ENCODE measurements at places on chromosomes 5 and 9. TPM values are rescaled to one million over a fixed set of nuclear protein-coding genes. Genes with fewer than 3 reads are reported as not detected.

HSDL2 gene
- 10.2 TPM for polyA plus RNA-seq

GARNL3 gene
- polyA plus RNA-seq = 5.2 TPM

PAPPA gene
- 0.66 TPM for polyA plus RNA-seq

EQTN gene
- 0.21 TPM for polyA plus RNA-seq

SLC1A3 gene
- polyA plus RNA-seq = 30.4 TPM

HAVCR2 gene
- 0.07 TPM for polyA plus RNA-seq

ELOVL7 gene
- 2.3 TPM for polyA plus RNA-seq

CAMK4 gene
- polyA plus RNA-seq = 4.2 TPM

TMEM232 gene
- polyA plus RNA-seq = 1.9 TPM

TAF11L3 gene
- polyA plus RNA-seq = not detected

FANCG gene
- polyA plus RNA-seq = 53.8 TPM

PLPP7 gene
- 2.0 TPM for polyA plus RNA-seq

NKD2 gene
- polyA plus RNA-seq = 11.9 TPM

NR6A1 gene
- 44.2 TPM for polyA plus RNA-seq

FCN1 gene
- not detected for polyA plus RNA-seq

CDC20B gene
- polyA plus RNA-seq = not detected

GRCh38 chr5:67677422-67677970 lies 480.9 kb upstream of the CD180 start:
- DNase-seq = peak; percentile 6

DNA sequence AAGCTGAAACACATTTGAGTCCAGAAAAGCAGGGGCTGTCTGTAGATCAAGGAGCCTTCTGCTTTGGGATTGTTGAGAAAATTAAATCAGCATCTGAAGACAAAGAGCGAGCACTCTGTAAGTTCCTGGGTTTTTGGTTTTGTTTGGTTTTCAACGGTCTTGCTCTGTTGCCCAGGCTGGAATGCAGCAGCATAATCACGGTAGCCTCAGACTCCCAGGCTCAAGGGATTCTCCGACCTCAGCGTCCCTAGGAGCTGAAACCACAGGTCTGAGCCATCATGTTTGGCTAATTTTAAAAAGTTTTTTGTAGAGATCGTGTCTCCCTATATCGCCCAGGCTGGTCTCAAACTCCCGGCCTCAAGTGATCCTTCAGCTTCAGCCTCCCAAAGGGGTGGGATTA lies 266.5 kb upstream of the ADAMTS16 start:
- no peak for DNase-seq

DNA sequence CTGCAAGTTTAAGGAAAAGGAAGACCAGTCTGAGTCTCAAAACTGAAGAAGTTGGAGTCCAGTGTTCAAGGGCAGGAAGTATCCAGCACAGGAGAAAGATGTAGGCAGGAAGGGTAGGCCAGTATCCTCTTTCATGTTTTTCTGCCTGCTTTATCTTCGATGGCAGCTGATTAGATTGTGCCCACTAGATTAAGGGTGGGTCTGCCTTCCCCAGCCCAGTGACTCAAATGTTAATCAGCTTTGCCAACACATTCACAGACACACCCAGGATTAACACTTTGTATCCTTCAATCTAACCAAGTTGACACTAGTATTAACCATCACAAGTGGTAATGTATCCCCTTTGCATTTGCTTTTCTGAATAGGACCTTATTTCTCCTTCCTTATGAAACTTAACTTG lies 535.9 kb upstream of the FTMT start:
- DNase-seq = no peak

DNA sequence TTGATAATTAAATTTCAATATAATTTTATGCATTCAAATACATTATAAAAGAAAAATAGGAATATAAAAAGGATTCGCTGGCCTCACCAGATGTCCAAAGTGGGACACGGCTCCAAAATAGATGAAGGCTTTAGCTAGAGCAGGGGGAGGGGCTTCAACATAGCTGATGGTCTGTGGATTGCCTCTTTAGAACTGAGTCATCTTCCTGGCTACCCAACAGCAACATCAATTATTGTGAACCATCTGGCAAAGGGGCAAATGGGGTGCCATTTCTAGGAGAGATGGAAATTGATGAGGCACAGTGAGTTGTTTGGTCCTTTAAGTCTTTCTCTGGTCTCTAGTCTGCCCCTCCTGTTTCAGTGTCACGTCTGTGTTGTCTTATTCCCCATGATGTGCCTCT lies 44.2 kb upstream of the CD180 start:
- no peak for DNase-seq

- no peak for DNase-seq
These were observed 31.2 kb upstream of the OTP start for GRCh38 chr5:77669677-77670076.

DNA sequence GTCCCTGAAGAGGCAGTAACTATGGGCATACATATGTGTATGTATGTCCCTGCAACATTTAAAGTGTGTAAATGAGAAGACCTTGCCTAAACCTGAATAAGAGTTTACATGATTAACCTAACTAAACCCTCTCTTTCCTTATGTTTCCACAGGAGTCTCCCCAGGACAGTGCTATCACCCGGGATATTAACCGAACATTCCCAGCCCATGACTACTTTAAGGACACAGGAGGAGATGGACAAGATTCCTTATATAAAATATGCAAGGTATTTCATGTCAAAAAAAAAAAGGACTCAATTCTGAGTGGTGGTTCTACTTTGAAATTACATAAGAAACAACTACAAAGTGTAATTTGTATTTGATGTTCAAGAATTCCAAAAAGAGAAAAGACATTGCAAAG lies 31.7 kb downstream of the GPR21 start:
- no peak for DNase-seq

DNA sequence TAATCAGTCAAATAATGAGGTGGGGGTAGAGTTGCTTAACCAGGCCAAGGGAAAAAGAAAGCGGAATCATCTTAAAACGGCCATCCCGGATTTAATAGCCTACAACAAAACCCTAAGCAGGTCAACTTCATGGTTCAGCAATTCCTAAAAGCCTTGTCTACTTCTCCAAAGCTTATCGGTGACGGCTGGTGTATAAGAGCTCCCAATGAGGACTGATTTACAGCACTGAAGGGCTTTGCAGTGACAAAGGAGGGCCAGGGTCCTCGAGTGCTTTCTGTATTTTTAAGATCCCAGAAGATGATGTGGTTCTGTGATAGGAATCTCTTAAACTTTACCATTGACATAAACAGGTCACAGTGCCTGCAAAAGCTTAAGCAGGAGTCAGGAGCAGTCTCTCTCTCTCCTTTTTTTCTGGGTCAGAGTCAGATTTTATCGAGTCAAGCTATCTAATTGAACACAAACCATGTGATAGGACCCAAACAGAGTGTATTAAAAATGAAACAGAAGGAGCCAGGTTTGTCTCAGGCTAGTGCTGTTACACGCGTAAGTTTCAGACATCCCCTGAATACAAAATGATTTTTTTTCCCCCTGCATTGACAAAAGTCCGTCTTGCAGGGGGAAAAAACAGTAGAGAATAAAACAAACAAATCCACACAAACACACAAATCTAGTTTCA lies 663.6 kb upstream of the ZNF608 start:
- DNase-seq = no peak

- DNase-seq = no peak
These were observed 180.2 kb downstream of the YTHDC2 start for GRCh38 chr5:113693701-113694100.

- DNase-seq = no peak
These were observed 24.0 kb upstream of the OCLN start for GRCh38 chr5:69468631-69469030.

- no peak for DNase-seq
These were observed 355.1 kb upstream of the TUSC1 start for GRCh38 chr9:26033336-26033735.

DNA sequence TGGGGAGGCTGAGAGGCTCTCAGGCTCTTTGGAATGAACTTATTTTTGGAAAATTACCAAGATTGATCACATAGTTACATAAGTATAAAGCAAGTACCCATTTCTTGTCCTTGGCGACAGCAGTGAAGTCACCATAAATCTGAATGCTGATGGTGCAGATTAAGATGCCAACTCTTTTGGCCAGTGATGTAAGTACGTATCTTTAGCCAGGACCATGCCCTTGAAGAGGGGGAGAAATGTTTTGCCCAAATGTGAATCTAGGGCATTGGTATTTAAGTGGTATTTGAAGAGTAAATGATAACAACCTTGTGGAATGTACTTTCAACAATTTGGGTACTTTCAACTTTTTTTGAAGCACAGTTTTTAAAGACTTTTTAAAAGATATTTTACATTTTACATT lies 68.2 kb upstream of the RAD23B start:
- DNase-seq = no peak

DNA sequence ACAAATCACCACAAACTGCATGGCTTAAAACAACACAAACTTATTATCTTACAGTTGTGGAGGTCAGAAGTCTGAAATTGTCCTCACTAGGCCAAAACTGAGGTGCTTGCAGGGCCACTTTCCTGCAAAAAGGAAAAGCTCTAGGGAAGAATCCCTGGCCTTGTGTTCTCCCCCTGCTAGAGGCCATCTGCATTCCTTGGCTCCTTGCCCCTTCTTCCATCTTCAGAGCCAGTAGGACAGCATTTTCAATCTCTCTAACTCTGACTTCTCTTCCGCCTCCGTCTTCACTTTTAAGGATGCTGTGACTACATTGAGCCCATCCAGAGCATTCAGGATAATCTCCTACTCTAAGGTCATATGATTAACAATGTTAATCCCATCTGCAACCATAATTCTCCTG lies 236.6 kb downstream of the CDK5RAP2 start:
- DNase-seq = no peak

GRCh38 chr9:36796671-36797419 lies 224.2 kb downstream of the MELK start:
- DNase-seq = no peak

- DNase-seq = no peak
These were observed 506.5 kb downstream of the ISL1 start for GRCh38 chr5:51889703-51890102.

- DNase-seq = peak; percentile 39
These were observed 260.9 kb downstream of the KIF4B start for GRCh38 chr5:155274484-155274883.

DNA sequence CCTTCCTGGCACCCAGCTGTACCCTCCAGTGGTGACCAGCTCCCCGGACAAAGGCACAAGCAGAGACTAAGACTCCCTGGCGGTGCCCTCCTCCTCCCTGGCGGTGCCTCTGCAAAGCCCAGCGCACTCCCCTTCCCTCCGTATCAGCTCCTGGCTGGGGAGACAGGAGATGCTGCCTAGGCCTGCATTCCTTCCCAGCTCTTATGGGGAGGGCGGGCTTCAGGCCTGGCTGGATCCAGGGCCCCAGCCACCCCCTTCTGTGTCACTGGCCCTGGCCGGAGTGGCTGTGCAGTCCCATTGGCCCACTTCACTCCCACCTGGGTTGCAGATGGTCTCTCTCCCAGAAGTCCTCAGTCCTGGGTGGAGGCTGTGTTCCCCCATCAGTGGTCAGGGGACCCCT lies 6.4 kb downstream of the LCN12 start:
- DNase-seq = no peak

DNA sequence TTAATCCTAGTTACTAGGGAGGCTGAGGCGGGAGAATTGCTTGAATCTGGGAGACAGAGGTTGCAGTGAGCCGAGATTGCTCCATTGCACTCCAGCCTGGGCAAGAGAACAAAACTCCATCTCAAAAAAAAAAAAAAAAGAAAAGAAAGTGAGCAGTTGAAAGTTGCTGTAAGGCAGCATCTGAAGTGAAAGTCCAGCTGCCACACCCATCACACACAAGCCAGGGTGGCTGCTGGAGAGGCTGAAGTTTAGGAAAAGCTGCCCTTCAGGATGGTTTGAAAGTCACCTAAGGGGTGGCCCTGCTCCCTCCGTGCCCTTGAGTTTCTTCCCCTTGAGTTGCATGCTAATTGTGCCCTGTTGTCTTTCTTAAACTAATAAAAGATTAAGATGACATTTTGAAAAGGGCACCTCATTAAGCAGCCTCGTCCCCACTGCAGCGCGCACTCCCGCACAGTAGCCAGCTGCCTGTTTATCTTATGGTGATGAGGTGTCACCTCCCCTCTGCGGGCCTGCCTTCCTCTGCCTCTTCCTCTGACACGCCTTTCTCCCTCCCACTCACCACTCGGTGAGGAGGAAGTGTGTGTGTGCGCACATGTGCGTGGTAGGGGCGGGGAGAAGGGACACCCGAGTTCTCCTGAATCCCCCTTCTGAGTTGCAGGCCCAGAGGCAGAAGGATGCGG lies 104.2 kb upstream of the PANK3 start:
- no peak for DNase-seq

DNA sequence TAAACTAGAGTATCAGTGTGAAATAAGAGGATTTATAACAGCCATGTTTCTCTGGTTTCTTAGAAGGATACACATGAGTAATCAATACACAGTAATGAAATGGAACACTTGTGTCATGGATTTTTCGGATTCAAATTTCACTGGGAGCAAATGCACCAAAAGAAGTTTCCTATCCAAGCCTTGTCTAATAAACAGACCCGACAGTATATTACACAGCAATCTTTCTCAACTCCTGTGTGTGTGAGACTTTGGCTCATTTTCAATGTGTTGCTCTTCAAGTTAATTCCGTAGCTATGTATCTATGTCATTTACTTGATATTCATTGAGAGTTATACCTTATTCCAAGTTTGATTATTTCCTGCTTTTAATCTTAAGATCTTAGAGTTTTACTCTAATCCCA lies 930.2 kb downstream of the MAT2B start:
- no peak for DNase-seq

GRCh38 chr9:81461196-81461595 lies 228.2 kb downstream of the TLE1 start:
- no peak for DNase-seq

DNA sequence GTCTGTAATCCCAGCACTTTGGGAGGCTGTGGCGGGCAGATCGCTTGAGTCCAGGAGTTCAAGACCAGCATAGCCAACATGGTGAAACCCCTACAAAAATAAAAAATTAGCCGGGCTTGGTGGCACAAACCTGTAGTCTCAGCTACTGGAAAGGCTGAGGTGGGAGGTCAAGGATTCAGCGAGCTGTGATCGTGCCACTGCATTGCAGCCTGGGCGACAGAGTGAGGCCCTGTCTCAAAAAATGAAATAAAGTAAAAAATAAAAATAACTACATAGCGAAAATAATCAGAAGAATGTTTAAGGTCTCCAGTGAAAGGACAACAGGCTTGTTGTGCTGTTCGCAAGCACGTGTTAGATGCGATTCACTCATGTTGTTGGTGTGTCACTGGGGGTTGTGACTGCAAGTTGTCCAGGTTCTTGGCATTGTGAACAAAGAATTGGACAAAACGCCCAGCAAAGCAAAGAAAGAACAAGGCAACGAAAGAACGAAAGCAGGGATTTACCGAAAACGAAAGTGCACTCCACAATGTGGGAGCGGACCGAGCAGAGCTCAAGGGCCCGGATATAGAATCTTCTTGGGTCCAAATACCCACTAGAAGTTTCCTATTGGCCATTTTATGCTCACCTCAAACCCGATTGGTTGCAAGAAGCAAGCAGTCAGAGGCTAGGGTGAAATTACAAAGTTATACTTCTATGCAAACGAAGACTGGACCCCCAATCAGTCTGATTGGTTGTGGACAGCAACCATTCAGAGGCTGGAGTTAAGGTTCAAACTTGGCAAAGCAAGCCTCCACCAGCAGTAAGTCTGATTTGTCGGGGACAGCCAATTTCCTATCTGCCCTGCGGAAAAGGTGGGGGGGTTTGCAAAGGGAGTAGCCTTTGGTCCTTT lies 844 bp upstream of the MCCC2 start:
- DNase-seq = peak; percentile 63

- no peak for DNase-seq
These were observed 42.8 kb upstream of the RLN1 start for GRCh38 chr9:5382479-5382878.

- DNase-seq = no peak
These were observed 118.6 kb downstream of the MAT2B start for GRCh38 chr5:163623986-163624385.

GRCh38 chr5:66713998-66714397 lies 117.8 kb downstream of the MAST4 start:
- no peak for DNase-seq

All from GM23338 (cell line).